ENCODE measurements at places on chromosomes 2 and 18.

- no peak for DNase-seq
Measured at GRCh38 chr18:39558658-39559057, 1993.1 kb upstream of the CELF4 start.

DNA sequence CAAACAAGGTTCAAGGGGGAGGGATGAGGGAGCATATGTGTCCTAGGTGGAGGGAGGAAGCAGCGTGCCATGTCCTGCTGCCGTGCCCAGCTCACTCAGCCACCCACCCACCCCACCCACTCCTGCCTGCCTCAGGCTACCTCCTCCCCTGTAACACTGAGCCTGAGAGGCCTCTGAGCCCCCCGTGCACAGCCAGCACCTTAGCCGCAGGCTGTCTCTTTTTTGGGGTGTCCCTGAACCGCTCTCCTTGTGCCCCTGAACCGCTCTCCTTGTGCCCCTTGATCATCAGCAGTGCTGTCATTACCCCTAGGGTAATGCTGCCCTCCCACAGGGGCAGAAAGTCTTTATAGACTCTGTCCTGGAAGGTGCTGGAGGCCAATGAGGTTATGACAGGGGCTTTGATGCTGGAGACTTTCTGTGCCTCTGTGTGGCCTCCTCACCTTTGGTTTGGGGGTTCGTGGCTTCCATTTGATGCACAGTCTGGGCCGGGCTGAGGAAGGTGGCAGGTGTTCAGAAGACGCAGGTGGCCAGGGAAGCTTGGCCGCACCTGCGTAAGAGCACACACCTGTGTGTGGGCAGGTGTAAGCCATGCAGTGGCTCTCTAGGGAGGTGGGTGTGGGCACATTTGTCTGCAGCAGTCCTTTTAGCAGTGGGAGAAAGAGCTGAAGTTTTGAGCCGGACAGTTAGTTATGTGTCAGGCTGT is 140.0 kb downstream of the SEPTIN10 start:
- DNase-seq = peak; percentile 57

- DNase-seq = no peak
Measured at GRCh38 chr18:77262643-77263465, 13.2 kb downstream of the GALR1 start.

DNA sequence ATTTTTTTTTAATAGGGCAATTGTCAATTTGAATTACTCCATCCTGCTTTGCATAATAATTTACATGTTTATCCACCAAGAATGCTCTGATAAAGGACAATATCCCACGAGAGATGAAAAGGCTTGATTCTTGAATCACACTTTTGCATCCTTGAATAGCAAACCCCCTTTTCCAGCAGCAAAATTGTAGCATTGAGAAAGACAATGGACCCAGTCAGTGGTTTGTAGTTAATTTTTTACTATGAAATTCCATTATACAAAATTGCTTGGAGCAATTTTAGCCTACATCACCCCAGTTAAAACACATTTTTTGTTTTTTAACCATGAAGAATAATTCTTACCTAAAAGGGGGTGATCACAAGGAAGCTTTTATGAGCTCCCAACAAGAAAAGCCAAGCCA is 255.1 kb downstream of the RND3 start:
- DNase-seq = no peak

All from NCI-H510A treated with DMSO at 0.1 percent for 48 hours (cell line).